ENCODE measurements at places on chromosomes 7 and 10.

GRCh38 chr7:27603813-27604212 is 58.9 kb downstream of the HIBADH start:
- no peak for DNase-seq

- no peak for DNase-seq
Observed at GRCh38 chr10:90424730-90425129, 433.1 kb downstream of the HTR7 start.

- no peak for DNase-seq
Observed at GRCh38 chr10:95261926-95262325, 28.9 kb downstream of the PDLIM1 start.

DNA sequence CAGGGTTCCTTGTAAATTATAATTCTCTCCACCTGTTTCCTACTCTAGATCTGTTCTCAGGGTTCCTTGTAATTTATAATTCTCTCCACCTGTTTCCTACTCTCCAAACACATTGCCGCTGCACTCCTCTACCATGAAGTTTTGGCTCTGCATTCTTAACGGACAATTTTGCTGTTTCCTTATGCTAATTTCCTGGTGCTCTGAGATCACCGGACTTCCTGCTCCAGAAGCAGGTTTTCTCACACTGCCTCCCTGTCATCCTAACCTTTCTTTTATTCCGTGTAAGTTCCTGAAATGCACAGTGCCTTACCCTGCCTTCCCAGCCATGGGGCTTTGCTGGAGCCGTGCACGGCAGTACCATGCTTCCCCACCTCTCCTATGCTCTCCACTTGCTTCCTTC is 256.8 kb downstream of the PLXNA4 start:
- no peak for DNase-seq

DNA sequence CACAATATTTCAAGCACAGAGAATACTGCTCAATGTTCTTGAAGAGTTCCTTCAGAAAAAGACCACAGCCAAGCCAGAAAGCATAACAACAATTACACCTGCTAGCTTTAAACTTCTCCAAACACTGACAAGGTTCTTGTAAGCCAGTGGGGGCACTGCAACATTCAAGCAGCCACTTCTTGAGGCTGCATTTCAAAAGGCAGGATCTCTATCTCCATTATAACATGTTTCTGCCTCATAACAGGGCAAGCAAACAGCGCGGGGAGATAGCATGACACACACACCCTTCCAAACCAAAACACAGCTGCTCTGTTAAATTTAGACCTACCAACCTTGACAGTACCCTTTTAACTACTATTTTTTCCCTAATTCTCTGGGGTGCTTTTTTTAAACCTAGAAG is 30.8 kb downstream of the CHCHD3 start:
- DNase-seq: no peak

GRCh38 chr7:113731571-113731970 is 187.2 kb downstream of the PPP1R3A start:
- no peak for DNase-seq

GRCh38 chr10:8481718-8482504 is 427.4 kb downstream of the GATA3 start:
- DNase-seq: no peak

DNA sequence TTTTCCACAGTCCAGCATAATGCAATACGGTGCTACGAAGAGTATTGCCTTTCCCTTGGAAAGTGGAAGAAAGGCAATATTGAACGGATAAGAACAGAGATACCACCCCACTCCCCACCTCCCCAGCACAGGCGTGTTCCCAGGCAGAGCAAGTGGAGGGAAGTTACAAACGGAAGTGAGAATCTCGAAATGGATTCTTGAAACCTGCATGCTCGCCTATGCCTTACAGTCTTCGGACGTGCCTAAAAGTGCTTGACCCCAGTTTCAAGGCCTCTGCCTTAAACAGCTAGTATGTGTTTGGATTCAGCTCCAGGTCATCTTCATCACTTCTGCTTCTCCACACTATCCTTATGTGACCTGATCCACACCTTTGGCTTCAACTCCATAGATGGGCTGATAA is 35.0 kb upstream of the USP6NL start:
- DNase-seq: no peak

- peak; percentile 48 for DNase-seq
Observed at GRCh38 chr7:98420966-98421612, 20.2 kb upstream of the BAIAP2L1 start.

DNA sequence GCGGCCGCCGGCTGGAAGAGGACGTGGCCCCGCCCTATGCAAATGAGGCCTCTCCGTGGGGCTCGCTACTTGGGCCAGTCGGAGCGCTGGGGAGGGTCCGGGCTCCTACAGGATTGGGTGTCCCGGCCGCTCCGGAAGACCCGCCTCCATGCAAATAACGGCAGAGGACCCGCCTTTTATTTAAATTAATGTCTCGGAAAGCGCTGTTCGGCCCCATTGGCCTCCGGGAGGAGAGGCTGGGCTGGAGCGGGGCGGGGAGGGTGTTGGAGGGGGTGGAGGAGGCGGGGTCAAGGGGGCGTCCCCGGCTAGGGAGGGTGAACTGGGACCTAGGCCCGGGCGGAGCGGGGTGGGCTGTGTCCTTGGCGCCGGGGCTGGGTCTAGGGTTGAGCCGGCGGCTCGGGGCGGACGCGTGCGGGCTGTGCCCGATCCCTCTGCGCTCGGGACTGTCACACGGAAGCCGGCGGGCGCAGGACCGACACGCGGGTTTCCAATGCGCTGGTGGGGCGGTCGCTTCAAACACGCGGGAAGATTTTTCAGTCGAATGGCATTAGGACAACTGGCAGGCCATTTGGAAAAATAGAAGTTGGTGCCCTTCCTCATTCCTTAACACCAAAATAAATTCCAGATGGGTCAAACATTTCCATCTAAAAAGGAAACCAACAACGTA is 344 bp upstream of the POLM start:
- DNase-seq: peak; percentile 99

- DNase-seq: no peak
Observed at GRCh38 chr10:31942892-31943291, 14.3 kb upstream of the ARHGAP12 start.

DNA sequence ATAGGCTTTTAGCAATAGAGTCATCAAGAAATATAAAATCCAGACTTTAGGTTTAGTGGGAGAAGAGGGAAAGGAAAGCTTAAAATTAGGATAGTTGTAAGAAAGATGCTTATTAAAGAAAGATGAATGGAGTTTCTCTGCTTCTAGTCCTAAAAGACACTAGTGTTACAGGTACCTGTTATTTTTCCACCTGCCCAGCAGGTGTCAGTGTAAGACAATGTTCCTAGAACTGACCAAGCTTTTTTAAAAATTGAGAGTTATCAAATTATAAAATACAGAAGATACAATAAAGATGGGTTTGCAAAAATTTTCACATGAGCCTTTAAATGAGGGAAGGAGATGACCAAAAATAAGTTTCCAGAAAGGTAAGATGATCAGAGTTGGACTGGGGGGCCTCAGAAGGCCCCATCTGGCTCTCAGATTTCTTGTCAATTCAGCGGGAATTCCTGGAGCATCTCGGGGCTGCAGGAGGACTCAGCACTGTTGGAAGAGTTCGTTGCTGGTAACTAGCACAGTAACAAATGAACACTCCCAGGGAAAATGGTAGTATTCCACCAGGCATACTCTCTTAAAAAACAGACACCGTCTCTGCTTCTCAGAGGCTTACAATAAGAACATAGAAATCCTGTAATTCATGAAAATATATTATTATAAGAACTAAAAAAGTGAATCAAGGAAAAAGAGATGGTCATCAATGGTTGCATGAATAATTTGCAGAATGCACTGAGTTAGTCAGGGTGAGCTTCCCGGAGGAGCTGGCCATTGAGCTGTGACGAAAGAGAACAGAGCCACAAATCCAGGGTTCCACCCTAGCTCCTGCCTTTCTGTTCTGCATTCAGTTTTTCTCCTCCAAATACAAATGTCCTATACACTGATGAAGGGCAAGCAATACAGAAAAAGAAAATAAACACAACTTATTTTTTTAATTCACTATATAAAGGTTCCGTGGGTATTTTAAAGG is 71.8 kb upstream of the PIK3CG start:
- peak; percentile 45 for DNase-seq

All from stimulated activated CD4-positive, alpha-beta T cell treated with anti-CD3 and anti-CD28 coated beads, TNF-alpha, amount 100 ng/mL, for 48 hours (primary cell).